ENCODE measurements at places on chromosomes 16 and 17. TPM values are rescaled to one million over a fixed set of nuclear protein-coding genes. Genes with fewer than 3 reads are reported as not detected.

NOXO1 gene
- 0.38 TPM for total RNA-seq

GNGT2 gene
- total RNA-seq: 0.75 TPM

DPEP2 gene
- not detected for total RNA-seq

FSCN2 gene
- total RNA-seq: 0.59 TPM

SEZ6L2 gene
- total RNA-seq: 19.9 TPM

ACSM3 gene
- 4.3 TPM for total RNA-seq

PRSS22 gene
- 1.5 TPM for total RNA-seq

GRAP gene
- total RNA-seq: 0.43 TPM

MMP15 gene
- 42.3 TPM for total RNA-seq

CDH13 gene
- not detected for total RNA-seq

CCL8 gene
- not detected for total RNA-seq

Measured in A549 treated with Mapracorat at 1 μM for 4 hours (cell line).